GM12891 (cell line): ENCODE measurements at places on chromosomes 12 and 14.

DNA sequence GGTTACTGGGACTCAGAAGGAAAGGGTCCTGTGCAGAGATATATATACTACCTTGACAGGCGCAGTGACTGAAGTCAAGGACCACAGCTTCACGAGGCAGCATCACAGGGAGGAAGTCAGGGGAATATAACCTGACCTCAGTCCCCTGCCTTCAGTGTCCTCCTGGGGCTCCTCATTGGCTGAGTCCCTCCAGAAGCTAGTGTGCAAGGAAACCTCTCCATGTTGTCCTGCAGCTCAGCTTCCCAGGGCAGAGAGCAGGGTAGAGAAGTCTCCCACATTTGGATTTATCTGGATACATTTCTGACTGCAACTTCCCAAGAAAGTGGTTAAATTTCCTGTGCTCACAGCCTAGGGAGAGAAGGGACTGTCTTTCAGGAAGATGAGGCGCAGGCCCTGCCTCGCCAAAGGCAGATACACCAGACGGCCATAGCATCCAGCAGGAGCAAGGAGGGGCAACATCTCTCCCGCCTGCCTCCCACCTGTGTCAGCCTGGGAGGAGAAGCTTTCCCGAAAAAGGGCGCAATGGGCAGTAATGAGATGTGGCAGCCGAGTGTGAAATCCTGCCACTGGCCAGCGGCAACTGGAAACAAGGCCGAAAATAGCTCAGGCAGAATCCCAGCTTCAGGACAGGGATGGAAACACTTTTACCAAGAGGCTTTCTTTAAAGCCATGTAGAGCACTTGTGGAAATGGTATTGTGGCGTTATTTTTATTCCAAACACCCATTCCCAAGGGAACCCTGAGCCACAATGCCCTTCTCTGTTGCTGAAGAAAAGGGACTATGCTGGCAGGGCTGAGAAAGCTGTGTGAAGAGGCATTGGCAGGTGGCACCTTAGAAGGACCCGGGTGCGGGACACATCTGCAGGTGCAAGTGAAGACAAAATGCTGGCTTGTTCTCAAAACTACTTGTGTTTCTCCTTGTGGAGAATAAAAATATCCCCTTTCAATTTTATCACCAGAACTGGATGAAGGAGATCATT, 54.9 kb upstream of the HIF1A start:
- DNase-seq: no peak

DNA sequence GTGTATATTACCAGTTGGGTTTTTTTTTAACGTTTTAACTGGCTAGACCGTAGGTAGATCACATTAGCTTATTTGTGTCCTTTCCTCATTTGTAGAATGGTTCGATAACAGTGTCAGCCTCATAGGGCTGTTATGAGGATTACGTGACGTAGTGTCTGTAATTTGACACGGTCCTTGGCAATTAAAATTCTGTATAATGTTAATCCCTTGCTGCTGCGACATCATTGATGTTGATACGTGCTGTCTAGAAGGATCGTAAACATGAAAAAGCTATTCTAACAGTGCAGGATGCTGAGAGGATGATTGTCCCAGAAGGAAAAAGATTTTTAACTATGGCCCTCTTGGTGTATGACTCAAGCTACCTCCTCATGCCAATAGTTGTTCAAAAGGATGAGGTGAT, 50.9 kb downstream of the HSP90AA1 start:
- DNase-seq: no peak

DNA sequence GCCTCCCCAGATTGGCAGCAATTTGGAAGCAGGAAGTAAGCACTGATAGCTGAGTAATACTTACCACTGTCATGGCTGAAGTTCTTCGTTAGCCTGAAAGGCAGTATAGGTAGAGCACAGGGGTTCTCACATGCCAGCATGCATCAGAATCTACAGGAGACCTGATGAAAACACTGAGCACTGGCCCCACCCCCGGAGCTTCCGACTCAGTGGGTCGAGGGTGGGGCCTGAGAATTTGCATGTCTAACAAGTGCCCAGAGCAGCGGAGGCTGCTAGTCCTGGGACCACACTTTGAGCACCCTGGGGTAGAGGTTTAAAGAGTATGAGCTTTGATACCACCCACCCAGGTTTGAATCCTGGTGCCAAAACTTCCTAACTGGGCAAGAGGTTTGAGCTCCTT, 89.6 kb downstream of the FBXW8 start:
- no peak for DNase-seq

- no peak for DNase-seq
Observed at GRCh38 chr12:12017798-12018197, 52.9 kb upstream of the BCL2L14 start.

DNA sequence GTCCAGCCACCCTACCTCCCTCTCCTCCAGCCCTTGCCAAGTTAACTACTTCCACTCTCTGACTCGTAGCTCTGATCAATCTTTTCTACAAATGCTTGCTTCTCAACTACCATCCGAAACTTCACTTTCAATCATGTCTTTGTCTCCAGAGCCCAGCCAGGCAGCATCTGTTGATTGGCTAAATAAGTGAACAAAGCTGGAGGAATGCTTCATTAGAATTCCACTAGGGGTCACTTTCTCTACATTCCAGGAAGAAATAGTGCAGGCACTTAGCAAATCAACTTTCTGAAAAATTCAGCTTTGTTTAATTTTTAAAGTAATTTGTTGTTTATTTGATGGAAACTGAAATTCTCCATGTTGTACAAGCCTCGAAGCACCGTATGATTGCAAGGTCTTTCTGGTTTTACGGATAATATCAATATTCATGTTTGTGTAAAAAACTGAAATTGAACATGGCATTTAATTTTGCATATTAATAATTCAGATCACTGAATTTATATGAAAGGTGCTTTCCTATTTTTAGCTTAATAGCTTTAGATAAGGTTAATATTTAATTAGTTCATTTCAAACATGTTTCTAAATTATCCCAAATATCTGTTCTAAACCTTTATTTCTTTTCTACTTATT, 32.4 kb upstream of the HELB start:
- DNase-seq: no peak
